Naive B cell (primary cell): ENCODE measurements at places on chromosomes 1 and 21. TPM values are rescaled to one million over a fixed set of nuclear protein-coding genes. Genes with fewer than 3 reads are reported as not detected.
A peak's percentile ranks its signal among the peaks of the same experiment; 100 is the strongest.

- H3K4me1 ChIP-seq = no peaks in the 10 kb centered on the region
- DNase-seq = no peak
- no peak overlapping the region for H3K4me3 ChIP-seq
- peaks cover 82% of the 10 kb centered on the region for H3K27me3 ChIP-seq
- H3K27ac ChIP-seq = no peak overlapping the region
Observed at GRCh38 chr21:33011462-33011861, 14.3 kb upstream of the OLIG2 start.

DNA sequence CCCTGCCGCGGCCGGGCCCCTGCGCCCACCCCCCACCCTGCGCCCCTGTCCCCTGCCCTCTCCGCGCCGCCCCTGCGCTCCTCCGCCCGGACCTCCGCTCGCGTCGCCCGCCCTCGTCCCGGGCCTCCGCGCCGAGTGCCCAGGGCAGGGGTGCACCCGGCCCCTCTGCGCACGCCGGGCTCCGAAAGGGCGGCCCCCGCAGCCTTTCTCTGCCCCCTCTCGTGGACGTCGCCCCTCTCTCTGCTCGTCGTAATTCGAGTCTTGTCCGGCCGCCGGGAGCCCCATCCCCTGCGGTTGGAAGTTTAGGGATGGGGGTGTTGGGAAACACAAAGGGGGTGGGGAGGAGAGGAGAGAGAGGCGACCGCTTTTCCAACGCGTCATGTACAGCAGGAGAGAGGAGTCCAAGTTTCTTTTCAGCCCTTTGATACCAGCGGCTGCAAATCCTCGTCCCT, 407 bp downstream of the GALNT2 start:
- H3K4me3 ChIP-seq = peak overlapping the region; percentile 94
- H3K27ac ChIP-seq = peak overlapping the region; percentile 76
- H3K27me3 ChIP-seq = no peaks in the 10 kb centered on the region
- peaks cover 44% of the 10 kb centered on the region for H3K4me1 ChIP-seq
- no peak for DNase-seq
- no peaks in the 10 kb centered on the region for H3K36me3 ChIP-seq

- peaks cover 13% of the 10 kb centered on the region for H3K27me3 ChIP-seq
- H3K36me3 ChIP-seq = no peaks in the 10 kb centered on the region
- no peak for DNase-seq
- H3K4me3 ChIP-seq = no peak overlapping the region
- no peak overlapping the region for H3K27ac ChIP-seq
- no peaks in the 10 kb centered on the region for H3K4me1 ChIP-seq
Observed at GRCh38 chr21:39552856-39553255, 59.9 kb upstream of the B3GALT5 start.

- H3K27ac ChIP-seq = no peak overlapping the region
- H3K36me3 ChIP-seq = no peaks in the 10 kb centered on the region
- no peak overlapping the region for H3K4me3 ChIP-seq
- DNase-seq = no peak
Observed at GRCh38 chr1:224457782-224458144, 23.2 kb upstream of the WDR26 start.

DNA sequence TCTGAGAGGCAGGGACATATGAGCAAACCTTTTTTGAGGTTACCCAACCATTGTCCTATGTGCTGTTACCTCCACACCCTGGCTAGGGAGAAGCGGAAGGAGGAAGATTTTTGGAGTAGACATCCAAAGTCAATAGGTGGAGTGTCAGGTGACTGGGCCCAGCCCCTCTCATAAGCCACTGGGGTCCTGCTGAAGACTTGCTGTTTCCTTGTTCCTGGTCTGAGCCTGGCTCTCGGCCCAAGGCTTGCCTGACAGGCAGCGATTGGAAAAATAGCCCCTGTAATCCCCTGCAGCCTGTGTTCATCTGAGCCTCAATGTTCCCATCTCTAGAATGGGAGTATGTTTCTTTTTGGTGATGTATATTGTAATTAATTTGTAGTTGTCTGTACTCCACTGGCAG, 6.9 kb upstream of the PIGR start:
- H3K4me3 ChIP-seq = no peak overlapping the region
- H3K27me3 ChIP-seq = peaks cover 16% of the 10 kb centered on the region
- H3K36me3 ChIP-seq = no peaks in the 10 kb centered on the region
- DNase-seq = no peak
- H3K27ac ChIP-seq = no peak overlapping the region

GRCh38 chr1:42157667-42158066, 4.5 kb downstream of the GUCA2B start:
- H3K27me3 ChIP-seq = peaks cover 9% of the 10 kb centered on the region
- no peak overlapping the region for H3K27ac ChIP-seq
- H3K4me3 ChIP-seq = no peak overlapping the region
- peaks cover 6% of the 10 kb centered on the region for H3K36me3 ChIP-seq
- no peaks in the 10 kb centered on the region for H3K4me1 ChIP-seq
- DNase-seq = no peak

DNA sequence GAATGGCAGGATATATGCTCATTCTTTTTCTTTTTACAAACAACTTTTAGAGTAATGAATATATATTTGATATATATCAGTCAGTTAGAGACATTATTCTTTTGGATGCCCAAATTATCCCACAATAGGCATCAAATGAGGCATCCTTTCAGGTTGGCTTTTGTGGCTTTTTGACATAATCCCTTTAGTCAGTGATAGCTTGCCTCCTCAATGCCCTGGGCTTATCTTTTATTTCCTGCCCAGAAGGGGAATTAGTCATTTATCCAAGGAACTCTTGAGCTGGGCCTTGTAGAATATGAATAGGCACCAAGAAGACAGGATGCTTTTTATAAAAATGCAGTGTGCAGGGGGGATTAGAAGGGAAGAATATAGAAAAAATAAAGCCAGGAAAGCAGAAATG, 22.2 kb downstream of the EPHX4 start:
- no peaks in the 10 kb centered on the region for H3K4me1 ChIP-seq
- H3K4me3 ChIP-seq = no peak overlapping the region
- H3K36me3 ChIP-seq = no peaks in the 10 kb centered on the region
- no peak for DNase-seq

- DNase-seq = no peak
- H3K4me1 ChIP-seq = no peaks in the 10 kb centered on the region
- H3K36me3 ChIP-seq = no peaks in the 10 kb centered on the region
- H3K27ac ChIP-seq = no peak overlapping the region
Observed at GRCh38 chr1:43481491-43481890, 27.8 kb upstream of the HYI start.

GRCh38 chr21:38883142-38883541, 77.4 kb downstream of the ETS2 start:
- H3K36me3 ChIP-seq = peaks cover 38% of the 10 kb centered on the region
- H3K4me3 ChIP-seq = no peak overlapping the region
- no peak for DNase-seq
- peaks cover 4% of the 10 kb centered on the region for H3K27me3 ChIP-seq
- no peak overlapping the region for H3K27ac ChIP-seq
- H3K4me1 ChIP-seq = no peaks in the 10 kb centered on the region

DNA sequence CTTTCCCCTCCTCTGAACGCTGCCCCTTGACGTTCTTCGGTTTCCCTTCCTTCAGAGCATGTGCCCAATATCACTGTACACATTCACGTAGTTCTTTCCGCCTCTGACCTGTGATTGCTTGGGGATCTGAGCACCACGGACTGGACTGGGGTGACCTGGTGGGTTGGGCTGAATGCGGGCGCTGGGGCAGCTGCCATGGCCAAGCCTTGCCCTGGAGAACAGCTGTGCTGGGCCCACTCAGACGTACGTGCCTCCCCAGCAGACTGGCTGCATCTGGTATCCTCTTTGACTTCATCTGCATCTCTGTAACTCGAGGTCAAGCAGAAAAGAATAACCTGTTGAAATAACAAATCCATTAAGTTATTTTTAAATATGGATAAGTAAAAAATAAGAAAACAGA, 35.1 kb upstream of the DISC1 start:
- H3K27me3 ChIP-seq = no peaks in the 10 kb centered on the region
- DNase-seq = no peak
- no peaks in the 10 kb centered on the region for H3K36me3 ChIP-seq
- no peak overlapping the region for H3K4me3 ChIP-seq

GRCh38 chr1:172398970-172399755, 21.3 kb upstream of the C1orf105 start:
- peak; percentile 36 for DNase-seq
- peak overlapping the region; percentile 24 for H3K27ac ChIP-seq
- H3K36me3 ChIP-seq = no peaks in the 10 kb centered on the region
- peaks cover 26% of the 10 kb centered on the region for H3K4me1 ChIP-seq
- peak overlapping the region; percentile 84 for H3K4me3 ChIP-seq
- H3K27me3 ChIP-seq = no peaks in the 10 kb centered on the region

- no peaks in the 10 kb centered on the region for H3K36me3 ChIP-seq
- DNase-seq = no peak
- peak overlapping the region; percentile 99 for H3K27ac ChIP-seq
- H3K27me3 ChIP-seq = no peaks in the 10 kb centered on the region
- peak overlapping the region; percentile 95 for H3K4me3 ChIP-seq
Observed at GRCh38 chr1:27672750-27673112, 739 bp upstream of the IFI6 start.

DNA sequence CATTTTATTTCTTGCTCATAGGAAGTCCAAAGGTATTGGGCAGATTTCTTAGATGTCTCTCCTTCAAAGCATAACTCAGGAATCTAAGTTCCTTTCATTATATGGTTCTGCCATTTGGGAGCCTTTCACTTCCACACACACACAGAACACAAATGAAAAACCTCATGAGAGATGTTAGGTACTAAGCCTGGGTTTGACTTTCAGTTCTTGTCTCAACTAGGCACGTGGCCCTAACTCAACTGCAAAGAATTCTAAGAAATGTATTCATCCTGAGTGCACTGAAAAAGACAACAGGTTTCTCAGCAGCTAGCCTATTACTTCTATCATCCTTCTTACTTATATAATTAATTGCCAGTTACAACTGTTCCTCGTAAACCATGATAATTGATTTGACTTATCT, 190.0 kb upstream of the SAMSN1 start:
- no peaks in the 10 kb centered on the region for H3K27me3 ChIP-seq
- H3K4me3 ChIP-seq = no peak overlapping the region
- DNase-seq = no peak
- H3K27ac ChIP-seq = no peak overlapping the region
- peaks cover 11% of the 10 kb centered on the region for H3K4me1 ChIP-seq

The BATF3 gene
- not detected for polyA plus RNA-seq

The RGS8 gene
- polyA plus RNA-seq = not detected

The ELAPOR1 gene
- 0.04 TPM for polyA plus RNA-seq

The RPTN gene
- not detected for polyA plus RNA-seq

The DAB1 gene
- polyA plus RNA-seq = not detected
